ENCODE measurements at places on chromosomes 3 and 15. TPM values are rescaled to one million over a fixed set of nuclear protein-coding genes. Genes with fewer than 3 reads are reported as not detected.
A peak's percentile ranks its signal among the peaks of the same experiment; 100 is the strongest.

DNA sequence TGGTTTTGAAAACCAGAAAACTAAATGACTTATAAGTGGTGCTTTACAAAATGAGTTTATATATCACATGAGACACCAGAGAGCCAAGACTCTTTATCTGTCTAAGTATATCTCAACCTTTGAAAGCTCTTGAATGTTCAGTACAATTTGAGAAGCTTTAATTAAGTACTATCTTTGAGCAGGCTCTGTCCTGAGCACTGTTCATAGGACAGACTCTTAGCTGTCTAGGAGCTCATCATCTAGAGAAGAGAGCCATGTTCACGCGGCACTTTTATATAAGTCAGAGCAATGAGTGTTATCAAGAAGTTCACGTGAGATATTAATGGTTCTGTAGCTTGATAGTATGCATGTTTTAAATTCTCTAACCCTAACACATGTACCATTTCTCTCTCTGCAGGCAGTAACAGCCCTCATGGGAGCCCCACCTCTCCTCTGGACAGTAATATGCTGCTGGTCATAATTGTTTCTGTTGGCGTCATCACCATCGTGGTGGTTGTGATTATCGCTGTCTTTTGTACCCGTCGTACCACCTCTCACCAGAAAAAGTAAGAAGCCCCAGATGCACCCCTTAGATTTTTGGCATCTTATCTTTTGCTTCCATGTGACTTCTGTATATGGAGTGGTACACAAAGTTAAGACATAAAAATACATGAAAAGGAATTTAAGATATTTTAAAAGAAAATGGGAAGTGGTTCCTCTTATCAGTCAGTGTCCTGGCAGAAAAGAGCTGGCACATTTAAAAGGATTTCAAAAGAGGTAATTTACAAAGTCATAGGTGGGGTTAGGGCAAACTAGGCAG lies 86.0 kb downstream of the HCN4 start:
- no peaks in the 10 kb centered on the region for H3K4me1 ChIP-seq
- no peaks in the 10 kb centered on the region for H3K36me3 ChIP-seq
- no peak overlapping the region for H3K27ac ChIP-seq
- no peaks in the 10 kb centered on the region for H3K27me3 ChIP-seq
- H3K4me3 ChIP-seq, result no peak overlapping the region

GRCh38 chr15:76204916-76205460 lies 106.3 kb downstream of the ETFA start:
- peaks cover 10% of the 10 kb centered on the region for H3K4me1 ChIP-seq
- H3K36me3 ChIP-seq, result no peaks in the 10 kb centered on the region
- no peak overlapping the region for H3K4me3 ChIP-seq
- H3K27ac ChIP-seq, result no peak overlapping the region
- no peak for DNase-seq

GRCh38 chr3:46135475-46135874 lies 72.6 kb downstream of the CCR1 start:
- no peak overlapping the region for H3K4me3 ChIP-seq
- H3K4me1 ChIP-seq, result no peaks in the 10 kb centered on the region
- H3K27me3 ChIP-seq, result no peaks in the 10 kb centered on the region
- no peaks in the 10 kb centered on the region for H3K36me3 ChIP-seq
- no peak overlapping the region for H3K27ac ChIP-seq

Gene CCRL2
- not detected for total RNA-seq

Gene TCAIM
- total RNA-seq, result 22.0 TPM

GRCh38 chr15:62417439-62417838 lies 252.4 kb upstream of the C2CD4B start:
- H3K27me3 ChIP-seq, result no peaks in the 10 kb centered on the region
- H3K27ac ChIP-seq, result no peak overlapping the region
- DNase-seq, result no peak
- H3K4me3 ChIP-seq, result no peak overlapping the region
- H3K4me1 ChIP-seq, result peaks cover 9% of the 10 kb centered on the region

Gene ERICH6
- total RNA-seq, result not detected

GRCh38 chr3:48503401-48504050 lies 448 bp downstream of the SHISA5 start:
- no peaks in the 10 kb centered on the region for H3K27me3 ChIP-seq
- H3K4me1 ChIP-seq, result peaks cover 14% of the 10 kb centered on the region
- peak; percentile 61 for DNase-seq
- H3K4me3 ChIP-seq, result peak overlapping the region; percentile 64

Gene SLC9C1
- 0.31 TPM for total RNA-seq

Gene FRMD5
- total RNA-seq, result 10.1 TPM

DNA sequence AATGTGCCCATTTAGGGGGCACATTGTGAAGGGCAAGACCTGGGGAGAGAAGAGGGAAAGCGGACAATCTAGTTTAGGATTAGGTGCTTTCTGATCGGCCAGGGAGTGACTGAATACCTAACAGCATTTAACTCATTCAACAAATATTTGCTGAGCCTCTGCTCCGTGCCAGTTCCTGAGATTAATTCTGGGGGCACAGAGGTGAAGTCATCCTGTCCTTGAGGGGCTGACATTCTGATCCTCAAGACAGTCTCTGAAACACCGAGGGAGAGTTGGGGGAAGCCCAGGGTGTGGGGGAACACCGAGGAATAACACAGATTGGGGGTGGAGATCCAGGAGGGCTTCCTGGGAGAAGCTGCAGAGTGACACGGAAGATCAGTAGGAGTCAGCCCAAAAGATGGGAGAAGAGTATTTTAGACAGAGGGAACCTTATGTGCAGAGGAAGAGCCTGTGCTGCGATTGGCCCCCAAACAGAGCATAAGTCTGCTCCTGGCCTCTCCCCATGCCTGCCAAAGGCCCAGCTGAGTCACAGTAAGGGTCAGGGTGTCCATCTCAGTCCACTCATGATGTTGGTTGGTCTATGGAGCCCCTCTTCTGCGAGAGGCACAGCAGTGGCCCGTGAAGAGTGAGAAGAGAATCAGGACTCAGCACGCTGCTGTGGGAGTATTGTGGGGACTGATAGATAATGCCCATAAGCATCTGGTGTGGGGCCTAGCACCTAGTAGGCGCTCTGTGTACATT lies 60.2 kb downstream of the AMOTL2 start:
- H3K27ac ChIP-seq, result peak overlapping the region; percentile 72
- peaks cover 24% of the 10 kb centered on the region for H3K4me1 ChIP-seq
- peaks cover 24% of the 10 kb centered on the region for H3K27me3 ChIP-seq
- H3K4me3 ChIP-seq, result peak overlapping the region; percentile 44
- H3K36me3 ChIP-seq, result no peaks in the 10 kb centered on the region

DNA sequence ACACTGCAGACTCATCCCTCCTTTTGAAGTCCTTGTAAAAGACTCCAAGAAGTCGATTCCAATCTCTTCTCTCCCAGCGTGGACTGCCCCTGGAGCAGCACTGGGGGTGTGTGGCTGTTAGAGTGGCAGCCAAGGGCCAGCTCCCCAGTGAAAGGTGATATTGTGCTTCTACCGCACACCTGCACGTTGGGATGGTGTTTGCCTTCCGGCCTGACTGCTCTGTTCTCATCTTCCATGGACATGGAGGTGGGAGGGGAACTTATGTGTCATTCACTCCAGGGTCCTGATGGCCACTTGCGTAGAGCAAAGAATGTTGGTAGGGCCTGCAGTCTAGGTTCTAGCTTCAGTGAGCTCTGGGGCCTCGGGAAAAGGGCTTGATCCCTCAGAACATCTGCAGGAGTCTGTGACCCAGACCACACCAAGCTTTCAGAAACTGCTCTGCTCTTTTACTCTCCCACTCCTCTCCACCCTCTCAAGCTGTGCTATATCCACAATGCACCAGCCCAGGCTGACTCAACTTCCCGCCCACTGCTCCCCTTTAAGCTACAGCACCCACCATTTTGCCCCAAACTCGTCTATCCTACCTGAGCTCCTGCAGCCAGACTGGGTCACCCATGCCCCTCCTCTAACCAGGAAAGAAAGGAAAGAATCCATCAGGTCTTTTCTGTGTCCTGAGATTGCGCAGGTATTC lies 31.3 kb downstream of the LIPC start:
- no peak overlapping the region for H3K4me3 ChIP-seq
- no peaks in the 10 kb centered on the region for H3K4me1 ChIP-seq
- no peak for DNase-seq
- no peaks in the 10 kb centered on the region for H3K36me3 ChIP-seq
- H3K27ac ChIP-seq, result no peak overlapping the region
- H3K27me3 ChIP-seq, result no peaks in the 10 kb centered on the region

GRCh38 chr3:191360620-191361019 lies 30.3 kb upstream of the UTS2B start:
- H3K36me3 ChIP-seq, result peaks cover 4% of the 10 kb centered on the region
- H3K27ac ChIP-seq, result no peak overlapping the region
- no peaks in the 10 kb centered on the region for H3K27me3 ChIP-seq
- no peak overlapping the region for H3K4me3 ChIP-seq
- peaks cover 17% of the 10 kb centered on the region for H3K4me1 ChIP-seq

DNA sequence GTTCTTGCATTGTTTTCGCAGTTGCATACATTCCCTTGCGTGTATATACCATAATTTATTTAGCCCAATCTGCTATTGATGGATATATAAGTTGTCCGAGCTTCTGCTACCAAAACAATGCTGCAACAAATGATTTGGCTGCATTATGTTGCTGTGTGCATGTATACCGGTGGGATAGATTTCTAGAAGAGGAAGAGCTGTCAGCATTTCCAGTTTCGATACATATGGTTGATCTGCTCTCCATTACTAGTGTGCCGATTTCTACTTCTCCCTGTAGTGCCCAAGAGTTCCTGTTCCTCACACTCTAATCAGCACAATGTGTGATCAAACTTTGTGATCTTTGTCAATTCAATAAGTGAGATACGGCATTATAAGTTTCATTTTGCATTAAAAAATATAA lies 92.8 kb upstream of the NMNAT3 start:
- no peak overlapping the region for H3K4me3 ChIP-seq
- H3K27me3 ChIP-seq, result no peaks in the 10 kb centered on the region
- no peak for DNase-seq
- no peaks in the 10 kb centered on the region for H3K36me3 ChIP-seq
- H3K27ac ChIP-seq, result no peak overlapping the region

GRCh38 chr3:40720341-40720740 lies 195.6 kb downstream of the ZNF621 start:
- H3K27ac ChIP-seq, result no peak overlapping the region
- no peak overlapping the region for H3K4me3 ChIP-seq
- H3K27me3 ChIP-seq, result no peaks in the 10 kb centered on the region
- H3K4me1 ChIP-seq, result peaks cover 7% of the 10 kb centered on the region

Gene AMOTL2
- 62.9 TPM for total RNA-seq

Gene BNIP2
- total RNA-seq, result 69.9 TPM

- H3K4me1 ChIP-seq, result no peaks in the 10 kb centered on the region
- peaks cover 13% of the 10 kb centered on the region for H3K36me3 ChIP-seq
- H3K27ac ChIP-seq, result no peak overlapping the region
- no peak overlapping the region for H3K4me3 ChIP-seq
Measured at GRCh38 chr3:48934333-48934991, 15.8 kb downstream of the ARIH2 start.

DNA sequence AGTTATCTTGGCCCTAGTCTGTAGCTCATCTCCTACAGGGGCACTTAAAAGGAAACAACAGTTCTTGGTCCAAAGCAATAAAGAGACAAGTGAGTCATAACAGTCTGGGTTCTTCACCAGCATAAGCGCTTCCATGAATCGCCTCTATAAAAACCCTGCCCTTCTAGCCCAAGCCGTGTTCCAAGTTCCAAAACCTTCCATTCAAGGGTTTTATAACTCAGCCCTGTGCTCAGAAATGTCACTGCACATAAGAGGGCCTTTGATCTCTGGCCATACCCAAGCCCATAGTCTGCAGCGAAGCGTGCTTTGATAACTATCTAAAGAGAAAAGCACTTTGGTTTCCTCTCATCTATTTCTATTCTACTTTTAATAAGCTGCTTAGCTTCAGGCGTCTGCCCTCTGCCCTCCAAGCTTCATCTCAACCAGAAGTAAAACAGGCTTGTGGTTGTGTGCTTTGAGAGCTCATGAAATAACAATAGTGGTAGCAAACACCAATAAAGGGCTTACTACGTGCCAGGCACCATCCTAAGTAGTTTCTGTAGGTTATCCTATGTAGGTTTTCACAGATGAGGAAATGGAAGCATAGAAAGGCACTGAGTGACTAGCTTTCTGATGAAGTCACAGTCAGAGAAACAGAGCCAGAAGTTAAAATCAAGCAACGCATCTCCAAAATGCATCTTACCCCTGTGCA lies 64.0 kb upstream of the AKAP13 start:
- H3K27ac ChIP-seq, result peak overlapping the region; percentile 56
- DNase-seq, result peak; percentile 68
- no peak overlapping the region for H3K4me3 ChIP-seq
- H3K27me3 ChIP-seq, result no peaks in the 10 kb centered on the region

Gene KIF15
- total RNA-seq, result 83.4 TPM

Gene CCDC54
- not detected for total RNA-seq

- no peaks in the 10 kb centered on the region for H3K27me3 ChIP-seq
- H3K36me3 ChIP-seq, result no peaks in the 10 kb centered on the region
- no peak for DNase-seq
- H3K4me1 ChIP-seq, result no peaks in the 10 kb centered on the region
Measured at GRCh38 chr3:46435081-46435726, 28.1 kb downstream of the CCRL2 start.

DNA sequence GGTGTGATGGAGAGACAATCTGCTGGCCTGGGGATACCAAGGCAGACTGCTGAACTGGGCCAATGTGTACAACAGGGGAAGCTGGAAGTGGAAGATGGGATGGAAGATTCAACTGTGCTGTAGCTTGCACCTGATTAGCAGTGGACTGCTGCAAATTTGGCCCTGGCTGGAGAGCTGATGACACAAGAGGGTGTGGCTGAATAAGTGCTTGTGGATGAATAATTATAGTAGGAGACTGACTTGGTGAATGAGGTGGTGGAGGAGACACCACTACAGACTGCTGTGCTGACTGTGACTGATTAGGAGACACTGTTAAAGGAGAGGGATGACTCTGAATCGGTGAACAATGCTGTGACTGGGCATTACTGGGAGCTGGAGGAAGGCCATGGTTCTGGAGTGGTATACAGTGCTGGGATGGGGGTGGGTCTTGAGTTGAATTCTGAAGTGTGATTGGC lies 52.5 kb downstream of the PHC3 start:
- H3K27ac ChIP-seq, result no peak overlapping the region
- H3K4me1 ChIP-seq, result no peaks in the 10 kb centered on the region
- H3K36me3 ChIP-seq, result peaks cover 16% of the 10 kb centered on the region
- H3K27me3 ChIP-seq, result no peaks in the 10 kb centered on the region
- H3K4me3 ChIP-seq, result no peak overlapping the region

Gene FOXB1
- 9.6 TPM for total RNA-seq

Gene NR2E3
- 0.28 TPM for total RNA-seq

- no peaks in the 10 kb centered on the region for H3K27me3 ChIP-seq
- peak; percentile 61 for DNase-seq
- H3K4me3 ChIP-seq, result no peak overlapping the region
- no peak overlapping the region for H3K27ac ChIP-seq
- peaks cover 16% of the 10 kb centered on the region for H3K4me1 ChIP-seq
Measured at GRCh38 chr3:160921020-160921635, 165.1 kb downstream of the PPM1L start.

- no peak overlapping the region for H3K27ac ChIP-seq
- H3K27me3 ChIP-seq, result no peaks in the 10 kb centered on the region
- no peak for DNase-seq
- peaks cover 9% of the 10 kb centered on the region for H3K4me1 ChIP-seq
- no peak overlapping the region for H3K4me3 ChIP-seq
Measured at GRCh38 chr3:65343736-65344135, 655.9 kb upstream of the ADAMTS9 start.
